ENCODE measurements at places on chromosomes 5 and 9. TPM values are rescaled to one million over a fixed set of nuclear protein-coding genes. Genes with fewer than 3 reads are reported as not detected.

DNA sequence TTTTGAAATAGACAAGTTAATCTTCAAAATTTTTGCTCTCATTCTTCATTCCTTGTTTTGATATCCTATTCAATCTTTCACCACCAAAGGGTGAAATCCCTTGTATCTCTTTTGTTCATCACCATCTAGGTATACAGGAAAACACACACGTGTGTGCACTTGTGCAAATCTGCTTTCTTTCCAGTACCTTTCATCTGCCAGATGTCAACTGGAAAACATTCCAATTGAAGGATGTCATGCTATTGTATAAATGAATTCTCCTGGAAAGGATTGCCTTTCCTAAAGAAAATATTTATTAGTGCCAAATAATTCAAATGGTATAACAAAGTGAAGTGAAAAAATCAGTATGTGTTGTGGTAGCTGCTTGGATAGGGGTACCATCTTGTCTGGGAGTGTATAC, 123.7 kb downstream of the RANBP17 start:
- DNase-seq = no peak
- H3K27me3 ChIP-seq = no peaks in the 10 kb centered on the region
- H3K4me3 ChIP-seq = no peak overlapping the region
- no peaks in the 10 kb centered on the region for H3K36me3 ChIP-seq
- no peaks in the 10 kb centered on the region for H3K4me1 ChIP-seq

DNA sequence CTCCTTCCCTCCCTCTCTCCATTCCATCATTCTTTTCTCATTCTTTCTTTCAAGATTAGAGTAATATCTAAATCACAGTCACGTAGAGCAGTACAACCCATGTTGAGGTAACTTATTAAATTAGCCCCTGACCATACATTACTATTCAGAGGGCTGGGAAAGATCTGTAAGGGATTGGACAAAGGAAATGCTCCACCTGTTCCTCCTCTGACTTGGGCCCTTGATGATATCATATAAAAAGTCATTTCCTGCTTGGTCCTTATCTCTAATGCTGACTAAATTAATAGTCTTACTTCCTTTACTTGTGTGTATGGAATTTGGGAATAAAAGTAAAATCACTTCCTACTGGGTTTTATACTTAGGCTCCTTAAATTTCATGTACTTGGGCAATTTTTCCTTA, 40.8 kb downstream of the SNX18 start:
- H3K27me3 ChIP-seq = no peaks in the 10 kb centered on the region
- H3K4me3 ChIP-seq = no peak overlapping the region
- no peaks in the 10 kb centered on the region for H3K4me1 ChIP-seq

Gene SLC35D2
- total RNA-seq = 28.5 TPM

DNA sequence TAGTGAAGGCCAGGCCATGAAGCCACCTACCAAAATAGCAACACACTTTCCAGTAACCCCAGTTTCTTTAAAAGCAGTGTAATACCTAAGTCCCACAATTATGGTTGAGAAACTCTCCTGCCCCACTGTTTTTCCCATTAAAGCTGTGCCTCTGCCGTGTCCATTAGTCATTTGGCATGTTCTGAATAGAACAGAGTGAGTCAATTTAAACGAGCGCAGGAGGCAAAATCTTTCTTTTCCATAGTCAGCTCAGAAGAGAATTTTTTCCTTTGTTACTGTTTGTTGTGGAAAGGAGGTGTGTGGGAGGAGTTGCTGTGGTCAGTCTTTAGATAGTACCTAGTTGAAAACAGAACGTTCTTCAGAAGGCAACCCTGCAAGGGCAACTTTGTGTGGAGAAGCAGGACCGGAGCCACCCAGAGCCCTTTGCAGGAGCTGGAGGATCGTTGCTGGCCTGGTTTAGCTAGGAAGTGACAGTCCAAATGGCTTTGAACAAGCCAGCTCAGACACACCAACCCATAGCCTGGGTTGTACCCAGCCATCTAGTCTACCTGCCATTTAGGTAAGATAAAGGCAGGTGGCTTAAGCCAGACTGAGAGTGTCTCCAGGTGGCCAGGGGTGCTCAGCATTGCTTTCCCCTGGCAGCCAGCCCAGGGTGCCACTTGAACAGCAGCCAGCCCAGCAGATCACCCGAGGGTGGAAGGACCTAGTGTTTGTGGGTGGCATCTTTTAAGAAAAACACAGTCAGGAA, 30.4 kb downstream of the GADD45G start:
- H3K36me3 ChIP-seq = no peaks in the 10 kb centered on the region

Gene GFRA3
- 0.35 TPM for total RNA-seq

Gene SEPTIN8
- 34.6 TPM for total RNA-seq

Gene SPATA31A3
- not detected for total RNA-seq

DNA sequence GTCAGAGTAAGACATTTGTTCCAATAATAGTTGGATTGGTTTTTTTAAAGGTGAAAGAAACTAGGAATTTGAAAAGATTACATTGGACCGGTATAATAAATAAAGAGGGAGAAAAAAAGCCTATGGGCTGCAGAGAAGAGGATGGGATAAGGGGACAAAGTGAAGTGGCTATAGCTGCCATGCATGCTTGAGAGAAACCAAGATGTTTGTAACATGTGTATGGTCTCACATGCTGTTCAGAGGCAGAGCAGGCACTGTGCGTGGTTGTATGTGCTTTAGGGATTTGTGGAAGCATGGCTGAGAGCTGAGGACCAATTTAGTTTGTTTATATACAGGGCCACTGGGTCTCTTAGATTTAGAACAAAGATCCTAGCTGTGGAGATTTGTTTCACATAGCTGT, 32.7 kb downstream of the LNPEP start:
- H3K4me1 ChIP-seq = no peaks in the 10 kb centered on the region
- H3K4me3 ChIP-seq = no peak overlapping the region
- H3K27me3 ChIP-seq = no peaks in the 10 kb centered on the region
- DNase-seq = no peak
- no peaks in the 10 kb centered on the region for H3K36me3 ChIP-seq

GRCh38 chr5:125291447-125291846, 545.0 kb upstream of the ZNF608 start:
- no peaks in the 10 kb centered on the region for H3K27me3 ChIP-seq
- H3K4me3 ChIP-seq = no peak overlapping the region
- DNase-seq = no peak
- no peak overlapping the region for H3K27ac ChIP-seq
- H3K4me1 ChIP-seq = no peaks in the 10 kb centered on the region

DNA sequence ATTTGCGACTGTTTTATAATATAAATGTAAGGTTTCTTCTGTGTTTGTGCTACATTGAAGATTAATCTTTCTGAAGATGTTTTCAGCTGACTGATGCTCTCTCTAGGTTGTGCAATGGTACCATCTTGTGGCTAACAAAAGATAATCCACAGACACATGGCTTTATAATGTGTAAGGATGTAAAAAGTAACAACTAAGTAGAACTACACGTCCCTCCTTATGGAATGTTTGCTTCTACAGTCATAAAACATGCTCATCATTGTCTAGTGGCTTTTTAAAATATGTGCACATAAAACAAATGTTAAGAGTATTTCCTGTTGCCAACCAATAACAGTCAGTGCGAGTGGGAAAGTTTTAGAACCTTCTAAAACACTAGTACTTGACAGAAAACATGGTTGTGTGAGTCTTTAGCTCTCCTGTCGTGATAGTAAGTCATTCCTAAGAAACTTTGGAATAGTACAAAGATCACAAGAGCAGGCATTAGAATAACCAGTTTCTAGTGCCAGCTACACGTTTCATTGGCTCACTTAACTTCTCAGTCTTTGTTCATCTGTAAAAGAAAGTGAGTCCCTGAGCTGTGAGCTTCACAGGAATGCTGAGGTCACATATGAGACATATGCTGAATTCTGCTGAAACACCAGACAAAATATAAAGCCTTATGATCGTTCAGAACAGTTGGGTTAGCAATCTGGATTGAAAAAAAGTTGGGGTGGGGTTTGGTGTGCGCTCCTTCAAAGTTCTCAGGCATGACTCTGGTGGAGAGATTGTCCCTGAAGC, 75.7 kb upstream of the GLIS3 start:
- no peak overlapping the region for H3K27ac ChIP-seq
- H3K27me3 ChIP-seq = no peaks in the 10 kb centered on the region
- H3K36me3 ChIP-seq = no peaks in the 10 kb centered on the region
- H3K4me1 ChIP-seq = no peaks in the 10 kb centered on the region

DNA sequence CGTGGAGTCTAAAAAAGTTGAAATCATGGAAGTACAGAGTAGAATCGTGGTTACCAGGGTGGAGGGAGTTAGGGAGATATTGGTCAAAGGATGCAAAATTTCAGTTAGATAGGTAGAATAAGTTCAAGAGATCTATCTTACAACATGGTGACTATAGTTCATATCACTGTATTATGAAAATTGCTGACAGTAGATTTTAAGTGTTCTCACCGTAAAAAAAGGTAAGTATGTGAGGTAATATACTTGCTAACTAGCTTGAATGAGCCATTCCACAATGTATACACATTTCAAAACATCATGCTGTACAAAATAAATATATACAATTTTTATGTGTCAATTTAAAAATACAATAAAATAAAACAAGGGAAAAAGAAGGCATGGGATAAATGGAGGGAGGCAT, 392.1 kb downstream of the CAAP1 start:
- H3K4me1 ChIP-seq = no peaks in the 10 kb centered on the region
- H3K4me3 ChIP-seq = no peak overlapping the region
- DNase-seq = no peak

GRCh38 chr5:157350939-157351801, 85.2 kb downstream of the CYFIP2 start:
- no peaks in the 10 kb centered on the region for H3K27me3 ChIP-seq
- no peaks in the 10 kb centered on the region for H3K4me1 ChIP-seq
- DNase-seq = no peak
- no peaks in the 10 kb centered on the region for H3K36me3 ChIP-seq
- H3K27ac ChIP-seq = no peak overlapping the region

Gene SOWAHA
- total RNA-seq = not detected

GRCh38 chr5:137181667-137182066, 317.5 kb downstream of the SPOCK1 start:
- H3K4me3 ChIP-seq = no peak overlapping the region
- H3K4me1 ChIP-seq = no peaks in the 10 kb centered on the region
- no peaks in the 10 kb centered on the region for H3K27me3 ChIP-seq
- DNase-seq = no peak
- H3K36me3 ChIP-seq = no peaks in the 10 kb centered on the region
- no peak overlapping the region for H3K27ac ChIP-seq

GRCh38 chr5:164364237-164365208, 859.1 kb downstream of the MAT2B start:
- H3K4me1 ChIP-seq = no peaks in the 10 kb centered on the region
- DNase-seq = no peak
- no peak overlapping the region for H3K27ac ChIP-seq

GRCh38 chr9:112694706-112695555, 23.0 kb downstream of the INIP start:
- H3K4me1 ChIP-seq = peaks cover 19% of the 10 kb centered on the region
- H3K4me3 ChIP-seq = no peak overlapping the region
- no peaks in the 10 kb centered on the region for H3K27me3 ChIP-seq
- H3K27ac ChIP-seq = peak overlapping the region; percentile 17
- H3K36me3 ChIP-seq = peaks cover 72% of the 10 kb centered on the region
- no peak for DNase-seq

- no peak for DNase-seq
- no peaks in the 10 kb centered on the region for H3K36me3 ChIP-seq
- no peak overlapping the region for H3K27ac ChIP-seq
- H3K4me3 ChIP-seq = no peak overlapping the region
- H3K27me3 ChIP-seq = no peaks in the 10 kb centered on the region
- H3K4me1 ChIP-seq = no peaks in the 10 kb centered on the region
Observed at GRCh38 chr5:68047035-68047434, 168.5 kb upstream of the PIK3R1 start.

DNA sequence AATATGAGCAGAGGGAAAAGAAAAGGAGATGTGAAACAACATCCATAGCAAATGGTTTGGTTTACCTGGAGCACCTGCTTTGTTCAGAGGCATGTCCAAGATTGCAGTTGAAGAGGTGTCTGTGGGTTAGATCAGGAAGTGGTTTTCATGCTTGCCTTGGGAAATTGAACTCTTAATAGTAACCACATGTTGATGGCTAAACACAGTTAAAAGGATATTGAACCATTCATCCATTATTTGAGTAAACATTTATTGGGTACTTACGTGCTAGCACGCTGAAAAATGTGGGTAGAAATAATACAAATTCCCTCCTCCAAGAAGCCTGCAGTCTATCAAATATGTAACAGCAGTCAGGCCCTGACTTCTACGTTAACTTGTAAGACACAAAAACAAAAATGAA, 235.7 kb upstream of the TNC start:
- no peaks in the 10 kb centered on the region for H3K4me1 ChIP-seq
- DNase-seq = no peak
- H3K27me3 ChIP-seq = no peaks in the 10 kb centered on the region

DNA sequence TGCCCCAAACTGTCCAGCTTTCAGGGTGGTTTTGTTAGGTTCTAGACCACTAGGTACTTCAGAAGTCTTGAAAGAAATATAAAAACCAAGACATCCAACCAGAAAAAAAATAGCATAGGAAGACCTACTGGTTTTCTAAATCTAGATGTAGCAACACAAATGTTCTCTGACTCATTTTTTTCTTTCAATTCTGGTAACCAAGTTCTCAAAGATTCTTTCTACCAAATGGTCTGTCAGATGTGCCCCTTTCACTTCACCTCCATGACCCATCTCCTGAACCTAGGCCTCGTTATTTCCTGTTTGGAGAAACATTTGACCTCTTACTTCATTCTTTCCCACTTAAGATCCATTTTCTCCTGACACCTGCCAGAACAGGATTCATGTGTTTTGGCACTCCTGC, 355.3 kb downstream of the KIAA0825 start:
- H3K27me3 ChIP-seq = no peaks in the 10 kb centered on the region
- no peaks in the 10 kb centered on the region for H3K36me3 ChIP-seq
- no peak overlapping the region for H3K27ac ChIP-seq
- no peaks in the 10 kb centered on the region for H3K4me1 ChIP-seq
- DNase-seq = no peak
- H3K4me3 ChIP-seq = no peak overlapping the region

GRCh38 chr9:92610470-92611420, 59.2 kb downstream of the IPPK start:
- no peaks in the 10 kb centered on the region for H3K27me3 ChIP-seq
- no peak for DNase-seq
- H3K27ac ChIP-seq = peak overlapping the region; percentile 74
- H3K4me3 ChIP-seq = no peak overlapping the region
- peaks cover 52% of the 10 kb centered on the region for H3K36me3 ChIP-seq

- no peaks in the 10 kb centered on the region for H3K27me3 ChIP-seq
- H3K27ac ChIP-seq = peak overlapping the region; percentile 51
- peaks cover 33% of the 10 kb centered on the region for H3K4me1 ChIP-seq
Observed at GRCh38 chr9:78280982-78281668, 15.8 kb upstream of the PSAT1 start.

Gene FOXD4L3
- total RNA-seq = not detected

- no peak overlapping the region for H3K27ac ChIP-seq
- no peaks in the 10 kb centered on the region for H3K36me3 ChIP-seq
- no peaks in the 10 kb centered on the region for H3K27me3 ChIP-seq
- no peaks in the 10 kb centered on the region for H3K4me1 ChIP-seq
Observed at GRCh38 chr5:154519359-154519758, 41.3 kb upstream of the HAND1 start.
